Activated CD4-positive, alpha-beta T cell treated with anti-CD3 and anti-CD28 coated beads, Interleukin-2, amount 50 U/mL, for 48 hours (primary cell): ENCODE measurements at places on chromosomes 3 and 15.

DNA sequence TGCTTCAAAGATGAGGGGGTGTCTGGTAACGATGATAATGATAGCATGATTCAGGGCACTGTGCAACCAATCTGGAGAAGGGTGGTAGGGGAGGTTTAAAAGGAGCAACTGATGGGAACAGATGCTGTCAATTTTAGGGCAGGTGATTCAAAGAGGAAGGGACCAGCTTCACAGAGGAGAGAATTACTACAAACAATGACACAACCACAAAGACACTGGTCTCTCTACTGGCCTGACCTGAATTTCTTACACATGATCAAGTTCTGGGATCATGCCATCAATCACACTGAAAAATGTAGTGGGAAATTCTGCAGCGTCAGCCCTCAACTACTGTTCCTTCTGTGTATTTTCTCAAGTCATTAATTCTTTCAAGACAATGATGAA lies 2.6 kb upstream of the CDV3 start:
- DNase-seq = no peak

- DNase-seq = no peak
Observed at GRCh38 chr15:37933666-37934065, 774 bp upstream of the TMCO5A start.

DNA sequence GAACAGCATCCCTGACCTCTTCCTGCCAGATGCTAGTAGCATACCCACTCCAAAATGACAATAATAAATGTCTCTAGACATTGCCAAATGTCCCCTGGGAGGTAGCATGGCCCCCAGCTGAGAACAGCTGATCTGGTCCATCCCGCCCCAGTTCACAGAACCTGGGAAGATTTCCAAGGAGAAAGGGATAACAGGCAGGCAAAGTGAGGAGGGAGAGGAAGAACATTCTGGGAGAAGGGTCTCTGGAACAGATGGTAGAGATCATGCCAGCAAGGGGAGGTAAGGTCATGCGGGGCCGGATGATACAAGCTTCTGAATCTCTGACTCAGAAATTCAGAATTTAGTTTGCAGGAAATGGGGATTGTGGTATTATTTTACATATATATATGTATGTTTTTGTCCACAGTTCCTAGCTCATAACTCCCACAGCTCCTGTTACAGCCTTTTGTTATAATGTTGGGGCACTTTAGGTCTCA lies 192.7 kb downstream of the SUCLG2 start:
- DNase-seq = no peak

DNA sequence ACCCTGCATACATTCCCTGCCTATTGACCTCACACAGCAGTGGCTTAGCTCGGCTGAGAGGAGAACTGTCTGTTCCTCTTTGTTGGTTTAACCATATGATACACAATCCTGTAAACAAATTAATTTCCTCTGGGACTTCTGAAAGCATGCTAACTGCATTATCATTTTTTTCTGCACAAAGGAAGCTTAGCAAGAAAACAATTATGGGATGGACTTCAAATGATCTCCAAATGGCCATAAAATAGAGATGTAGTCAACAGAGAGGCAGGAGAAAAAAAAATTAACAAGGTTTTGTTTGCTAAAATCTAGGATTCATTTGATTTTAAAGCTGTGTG lies 14.4 kb upstream of the TMC3 start:
- DNase-seq = no peak

- DNase-seq = no peak
Observed at GRCh38 chr3:121885386-121885785, 8.8 kb upstream of the SLC15A2 start.

GRCh38 chr3:65078748-65079147 lies 390.9 kb upstream of the ADAMTS9 start:
- no peak for DNase-seq

- peak; percentile 53 for DNase-seq
Observed at GRCh38 chr3:23810343-23811184, 4.8 kb downstream of the UBE2E1 start.
